ENCODE measurements at places on chromosomes 12 and 14.
A peak's percentile ranks its signal among the peaks of the same experiment; 100 is the strongest.

DNA sequence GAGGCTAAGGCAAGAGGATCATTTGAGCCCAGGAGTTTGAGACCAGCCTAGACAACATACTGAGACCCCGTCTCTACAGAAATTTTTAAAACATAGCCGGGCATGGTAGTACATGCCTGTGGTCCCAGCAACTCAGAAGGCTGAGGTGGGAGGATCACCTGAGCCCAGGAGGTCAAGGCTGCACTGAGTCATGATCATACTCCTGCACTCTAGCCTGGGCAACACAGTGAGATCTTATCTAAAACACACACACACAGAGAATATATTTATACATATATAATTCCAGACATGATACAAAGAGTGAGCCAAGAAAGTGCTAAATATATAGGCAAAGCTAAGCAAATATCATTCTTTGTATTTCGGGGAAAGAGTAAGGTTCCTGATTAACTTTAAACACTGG lies 9.4 kb downstream of the ZFC3H1 start:
- DNase-seq, result no peak

GRCh38 chr14:75579338-75579864 lies 981 bp downstream of the FLVCR2 start:
- no peak for DNase-seq

GRCh38 chr12:89238593-89238992 lies 113.7 kb downstream of the DUSP6 start:
- no peak for DNase-seq

GRCh38 chr12:4439736-4440135 lies 5.9 kb downstream of the FGF6 start:
- DNase-seq, result no peak

DNA sequence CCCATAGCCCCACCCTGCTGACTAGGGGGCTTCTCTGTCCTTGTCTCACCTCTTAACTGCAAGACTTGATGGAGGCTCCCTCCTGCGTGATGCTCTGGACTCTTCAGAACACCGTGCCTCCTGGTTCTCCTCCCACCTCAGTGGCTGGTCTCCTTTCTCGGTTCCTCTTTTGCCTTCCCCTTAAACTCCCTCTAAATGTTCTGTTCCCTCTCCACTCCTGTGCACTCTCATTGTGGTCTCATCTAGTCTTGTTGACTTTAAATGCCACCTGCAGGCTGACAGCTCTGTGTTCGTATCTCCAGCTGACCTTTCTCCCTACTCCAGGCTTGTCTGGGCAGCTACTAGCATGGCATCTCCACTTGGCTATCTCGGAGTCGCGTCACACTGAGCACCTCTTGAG lies 28.3 kb downstream of the DYNC1H1 start:
- DNase-seq, result no peak

GRCh38 chr12:111029732-111030131 lies 109.4 kb upstream of the MYL2 start:
- no peak for DNase-seq

- DNase-seq, result no peak
These were observed 6.3 kb upstream of the OR4E2 start for GRCh38 chr14:21647380-21647779.

DNA sequence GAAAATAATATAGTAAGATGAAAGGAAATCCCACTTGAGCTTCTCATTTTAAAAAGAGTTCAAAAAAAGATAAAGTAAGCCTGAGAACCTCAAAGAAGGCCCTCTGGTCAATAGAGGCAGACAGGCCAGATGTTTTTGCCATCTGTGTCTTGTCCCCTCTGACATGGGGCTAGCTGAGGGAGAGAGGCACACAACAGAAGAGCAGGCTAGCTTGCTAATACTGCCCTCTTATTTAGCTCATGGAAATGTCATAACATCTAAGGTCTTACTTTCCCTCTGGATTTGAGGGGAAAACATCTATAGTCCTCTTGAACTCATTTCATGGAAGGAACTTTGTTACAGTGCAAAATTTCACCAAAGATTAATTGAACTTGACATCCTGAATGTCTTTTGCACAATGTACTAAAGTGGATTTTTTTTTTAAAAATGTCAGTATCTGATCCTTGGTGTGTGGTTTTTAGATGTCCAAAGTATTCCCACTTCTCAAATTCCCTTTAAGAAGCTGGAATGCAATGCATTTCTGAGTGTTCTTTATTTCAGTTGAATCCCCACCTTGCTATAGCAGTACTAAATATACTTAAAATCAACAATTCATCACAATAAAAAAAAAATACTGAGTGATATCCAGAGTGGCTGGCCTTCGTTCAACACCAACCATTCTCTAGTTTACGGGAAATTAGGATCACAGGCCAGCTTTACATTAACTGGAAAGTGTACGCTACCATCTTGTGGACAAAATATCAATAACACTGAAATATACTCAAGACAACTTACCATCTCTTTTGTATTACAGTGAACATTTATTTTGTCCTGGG lies 176.7 kb downstream of the PAH start:
- no peak for DNase-seq

GRCh38 chr12:21980544-21980943 lies 39.3 kb upstream of the ABCC9 start:
- no peak for DNase-seq

DNA sequence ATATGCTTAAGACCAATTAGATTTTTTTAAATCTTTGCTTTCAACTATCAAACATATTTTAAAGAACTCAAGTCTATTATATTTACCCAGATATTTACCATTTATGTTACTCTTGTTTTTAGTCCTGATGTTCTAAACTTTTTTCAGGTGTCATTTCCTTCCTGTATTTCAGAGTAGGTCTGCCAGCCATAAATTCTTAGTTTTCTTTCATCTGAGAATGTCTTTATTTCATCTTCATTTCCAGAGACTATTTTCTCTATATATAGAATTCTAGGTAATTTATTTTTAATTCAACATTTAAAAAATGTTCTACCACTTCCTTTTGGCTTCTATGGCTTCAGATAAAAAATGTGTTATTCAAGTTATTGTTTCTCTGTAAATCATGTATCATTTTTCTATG lies 218.2 kb upstream of the AMIGO2 start:
- no peak for DNase-seq

DNA sequence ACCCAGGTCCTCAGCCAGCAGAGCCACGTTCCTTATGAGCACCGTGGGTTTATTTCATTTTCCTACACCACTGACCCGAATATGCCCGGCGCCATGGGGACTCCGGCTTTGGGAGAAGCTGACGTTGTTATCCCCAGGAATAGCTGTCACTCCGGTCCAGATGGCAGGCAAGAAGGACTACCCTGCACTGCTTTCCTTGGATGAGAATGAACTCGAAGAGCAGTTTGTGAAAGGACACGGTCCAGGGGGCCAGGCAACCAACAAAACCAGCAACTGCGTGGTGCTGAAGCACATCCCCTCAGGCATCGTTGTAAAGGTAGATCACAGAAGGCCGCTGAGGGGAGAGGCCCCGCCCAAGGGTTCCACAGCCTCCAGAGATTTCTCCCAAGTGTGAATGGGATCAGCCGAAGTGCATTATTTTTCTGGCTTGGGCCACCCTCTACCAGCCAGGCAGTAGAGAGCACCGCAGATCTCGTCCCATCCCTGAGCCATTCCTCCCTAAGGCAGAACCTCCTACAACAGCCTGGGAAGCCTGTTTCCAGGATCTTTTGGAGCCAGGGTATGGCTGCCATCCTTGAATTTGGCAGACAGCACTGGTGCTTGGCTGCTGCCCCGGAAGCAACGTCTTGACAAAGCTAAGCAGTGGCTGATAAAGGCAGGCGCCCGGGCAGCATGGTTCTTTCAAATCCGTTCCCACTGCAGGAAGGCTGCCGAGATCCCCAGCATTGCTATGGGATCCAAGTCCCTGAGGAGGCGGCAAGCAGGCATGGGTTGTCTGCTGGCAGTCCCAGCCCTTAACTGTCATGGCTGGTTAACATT lies 17.8 kb downstream of the CDK2AP1 start:
- no peak for DNase-seq

DNA sequence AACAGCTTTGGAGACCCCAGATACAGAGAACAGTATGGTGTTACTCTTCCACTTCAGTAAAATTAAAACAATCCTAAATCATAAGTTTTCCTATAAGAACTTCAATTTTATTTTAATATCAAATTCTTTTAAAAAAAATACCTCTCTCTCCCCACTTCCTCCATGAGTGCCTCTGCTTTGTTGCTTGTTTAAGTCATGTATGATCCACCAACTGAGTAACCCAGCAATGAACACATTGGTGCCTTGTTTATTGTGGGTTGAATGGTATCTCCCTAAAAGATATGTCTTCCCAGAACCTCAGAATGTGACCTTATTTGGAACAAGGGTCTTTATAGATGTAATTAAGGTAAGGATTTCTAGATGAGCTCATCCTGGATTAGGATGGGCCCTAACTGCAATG lies 143.5 kb upstream of the EGLN3 start:
- no peak for DNase-seq

DNA sequence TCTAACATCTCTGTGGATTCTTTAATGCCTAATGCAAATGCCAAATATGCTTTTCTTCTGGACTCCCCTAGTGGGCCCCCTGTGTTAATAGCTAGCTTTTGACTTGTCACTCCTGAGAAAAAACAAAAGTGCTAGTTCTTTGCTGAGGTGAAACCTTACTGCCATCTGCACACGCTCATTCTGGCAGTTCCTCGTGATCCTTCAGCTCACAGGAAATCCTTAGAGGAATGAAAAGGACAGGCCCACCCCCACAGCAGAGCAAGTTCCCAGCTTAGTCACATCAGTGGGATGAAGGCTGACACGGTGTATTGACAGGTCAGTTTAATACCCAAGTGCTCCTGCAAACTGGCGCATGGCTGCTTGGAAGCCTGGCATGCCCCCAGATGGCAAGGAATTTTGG lies 165.1 kb upstream of the ATP2B1 start:
- no peak for DNase-seq

GRCh38 chr12:45178771-45179170 lies 37.1 kb upstream of the ANO6 start:
- DNase-seq, result no peak

DNA sequence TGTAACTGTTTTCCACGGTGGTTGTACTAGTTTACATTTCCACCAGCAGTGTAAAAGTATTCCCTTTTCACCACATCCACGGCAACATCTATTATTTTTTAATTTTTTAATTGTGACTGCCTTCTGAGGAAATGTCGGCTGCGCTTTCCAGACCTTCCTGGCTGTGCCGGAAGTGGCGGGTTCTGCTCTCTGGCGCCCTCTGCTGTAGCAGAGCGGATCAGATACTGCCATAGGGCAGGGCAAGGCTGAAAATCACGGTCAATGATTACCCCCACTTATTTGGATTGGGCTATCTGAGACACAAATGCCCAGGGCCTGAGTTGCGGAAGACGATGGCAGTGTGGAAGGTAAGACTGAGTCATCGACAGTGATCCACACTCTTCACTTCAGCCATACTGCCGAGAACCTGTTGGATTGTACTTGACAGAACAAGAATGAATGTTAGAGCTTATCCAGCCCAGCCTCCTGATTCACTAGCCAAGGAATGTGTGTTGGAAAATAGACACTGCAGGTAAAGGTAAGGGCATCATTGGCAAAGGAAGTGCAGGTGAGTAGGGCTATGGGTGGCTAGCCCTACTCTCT lies 124.2 kb downstream of the NTF3 start:
- no peak for DNase-seq

DNA sequence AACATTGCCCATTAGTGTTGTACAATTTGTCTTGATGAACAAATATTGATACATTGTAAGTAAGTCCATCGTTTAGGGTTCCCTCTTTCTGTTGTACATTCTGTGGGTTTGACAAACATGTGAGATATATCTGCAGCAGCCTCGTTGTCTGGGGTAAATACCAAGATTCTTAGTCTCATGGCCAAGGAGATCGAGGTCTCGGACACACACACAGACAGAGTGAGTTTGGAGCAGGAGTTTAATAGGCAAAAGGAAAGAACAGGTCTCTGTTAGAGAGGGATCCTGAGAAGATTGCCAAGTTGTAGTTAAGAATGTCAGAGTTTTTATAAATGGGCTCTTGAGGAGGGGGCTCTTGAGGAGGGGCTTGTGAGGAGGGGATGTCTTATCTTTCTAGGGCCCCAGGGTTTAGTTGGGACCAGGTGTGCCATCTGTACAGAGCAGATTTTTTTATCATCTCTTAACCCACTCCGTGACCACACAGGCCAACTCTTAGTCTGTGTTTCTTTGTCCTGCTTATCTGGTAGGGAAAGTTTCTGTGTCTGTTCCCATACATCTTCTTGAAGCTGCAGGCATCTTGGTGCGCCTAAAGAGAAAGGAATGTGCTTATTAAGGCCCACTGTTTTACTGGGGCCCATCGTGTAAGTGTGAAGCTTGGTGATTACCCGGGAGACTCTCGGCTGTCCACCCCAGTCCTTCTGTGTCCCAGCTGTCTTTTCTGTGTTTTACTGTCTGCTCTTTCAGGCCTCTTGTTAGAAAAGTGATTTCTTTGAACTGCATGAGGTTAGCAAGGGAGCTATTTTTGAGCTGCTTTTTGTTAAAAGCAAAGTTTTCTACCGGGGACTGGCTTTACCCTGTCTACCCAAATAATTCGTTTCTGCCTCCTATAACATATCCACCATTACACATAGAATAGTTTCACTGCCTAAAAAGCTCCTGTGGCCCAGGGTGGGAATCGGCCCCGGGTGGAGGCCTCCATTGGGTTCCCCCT lies 22.4 kb upstream of the CLEC2D start:
- no peak for DNase-seq

GRCh38 chr14:95402578-95402977 lies 82.9 kb upstream of the CLMN start:
- DNase-seq, result no peak

- no peak for DNase-seq
These were observed 29.4 kb downstream of the PLEKHA5 start for GRCh38 chr12:19158923-19159322.

GRCh38 chr14:92500491-92500941 lies 13.1 kb upstream of the RIN3 start:
- DNase-seq, result peak; percentile 20

- DNase-seq, result no peak
These were observed 48.8 kb upstream of the VRK1 start for GRCh38 chr14:96748362-96748761.

DNA sequence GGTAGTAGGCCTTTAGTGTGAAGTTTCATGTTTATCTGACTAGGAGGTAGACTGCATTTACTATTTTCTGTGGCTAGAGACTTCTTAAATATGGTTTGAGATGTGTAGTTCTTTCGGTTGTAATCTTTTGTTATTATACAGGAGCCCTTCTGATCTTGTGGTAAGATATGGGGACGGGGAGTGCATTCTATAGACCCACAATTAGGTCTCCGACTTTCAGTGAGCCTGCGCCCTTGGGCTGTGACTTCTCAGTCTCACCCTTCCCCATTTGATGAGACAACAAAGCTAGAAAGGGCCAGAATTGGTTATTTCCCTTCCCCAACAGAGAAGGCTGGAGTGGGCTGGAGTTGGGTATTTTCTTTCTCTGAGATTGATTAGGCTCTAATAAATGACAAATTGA lies 130.0 kb downstream of the MSRB3 start:
- no peak for DNase-seq

DNA sequence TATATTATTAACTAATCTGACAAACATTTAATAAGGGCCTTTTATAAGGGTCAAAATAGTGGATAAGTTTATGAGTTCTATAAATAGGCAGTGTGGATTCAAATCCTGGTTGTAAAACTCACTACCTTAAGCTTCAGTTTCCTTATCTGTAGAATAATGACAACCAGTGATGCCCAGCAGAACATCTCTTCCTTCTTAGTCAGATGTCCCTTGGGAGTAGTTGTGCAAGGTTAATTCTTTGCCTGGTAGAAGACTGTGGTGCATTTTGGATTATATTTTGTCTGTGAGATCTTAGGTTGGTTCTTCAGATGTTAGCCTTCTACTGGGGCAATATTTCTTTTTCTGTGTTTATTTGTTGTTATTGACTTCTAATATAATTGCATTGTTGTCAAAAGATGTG lies 59.5 kb downstream of the ARID2 start:
- no peak for DNase-seq

Data from omental fat pad (tissue), 4 donors.